Occipital lobe (tissue), 3 donors: ENCODE measurements at places on chromosomes 4 and X. TPM values are rescaled to one million over a fixed set of nuclear protein-coding genes. Genes with fewer than 3 reads are reported as not detected.

The NXF2 gene
- total RNA-seq, result not detected

DNA sequence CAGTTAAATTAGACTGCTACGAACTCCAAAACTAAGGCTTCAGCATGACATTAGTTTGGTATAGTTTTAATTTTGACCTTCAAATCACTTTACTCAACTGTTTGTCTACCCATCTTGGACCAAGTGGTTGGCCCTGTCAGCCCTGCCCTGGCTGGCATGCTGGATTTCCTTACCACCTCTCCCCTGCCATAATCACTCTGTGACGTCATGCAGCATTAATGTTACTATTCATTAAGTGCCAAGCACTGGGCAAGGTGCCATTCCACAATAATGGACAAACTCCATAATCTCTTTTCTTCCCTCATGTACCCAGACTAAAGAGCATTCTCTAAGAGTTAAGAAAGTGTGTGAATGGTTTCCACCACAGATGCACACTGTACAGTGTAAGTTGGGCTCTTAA, 277.0 kb upstream of the INTU start:
- no peak for DNase-seq

DNA sequence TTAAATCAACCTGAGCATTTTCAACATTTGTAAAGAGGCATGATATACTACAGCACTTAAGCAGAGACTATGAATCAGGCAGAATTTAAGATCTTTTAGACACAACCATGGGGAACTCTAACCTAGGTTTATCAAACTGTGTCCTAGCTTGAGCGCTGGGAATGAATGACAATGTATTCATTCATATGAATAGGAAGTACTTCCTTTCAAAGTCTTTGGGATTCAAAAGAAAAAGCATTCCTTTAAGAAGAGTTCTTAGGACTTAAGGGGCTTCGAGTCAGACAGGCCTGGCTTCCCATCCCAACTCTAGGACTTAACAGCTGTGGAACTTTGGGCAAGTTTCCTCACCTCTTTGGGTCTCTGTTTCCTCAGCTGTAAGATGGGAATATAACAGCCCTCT, 104.6 kb downstream of the ANAPC4 start:
- DNase-seq, result no peak

The MSX1 gene
- 3.0 TPM for total RNA-seq

- DNase-seq, result no peak
These were observed 7.3 kb downstream of the NAP1L5 start for GRCh38 chr4:88690355-88690754.

- DNase-seq, result no peak
These were observed 24.8 kb upstream of the GATB start for GRCh38 chr4:151785484-151786157.

The ODAPH gene
- total RNA-seq, result not detected

DNA sequence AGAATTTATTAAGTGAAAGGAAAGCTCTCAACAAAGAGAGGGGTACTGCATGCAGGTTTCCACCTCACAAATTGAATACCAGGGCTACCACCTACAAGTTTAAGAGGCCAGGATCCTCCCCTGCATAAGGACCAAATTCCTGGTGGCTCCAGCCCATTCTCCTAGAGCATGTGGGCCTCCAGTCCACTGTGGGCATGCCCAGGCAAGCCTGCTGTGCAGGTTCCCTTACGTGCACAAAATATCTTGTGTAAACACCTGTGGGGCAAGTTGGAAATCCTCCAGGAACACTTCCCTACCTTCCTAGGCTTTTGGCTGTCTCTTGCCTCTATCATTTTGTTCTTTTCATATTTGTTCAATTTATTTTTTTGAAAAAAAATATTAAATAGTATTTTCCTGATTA, 724.3 kb downstream of the ARAP2 start:
- no peak for DNase-seq

DNA sequence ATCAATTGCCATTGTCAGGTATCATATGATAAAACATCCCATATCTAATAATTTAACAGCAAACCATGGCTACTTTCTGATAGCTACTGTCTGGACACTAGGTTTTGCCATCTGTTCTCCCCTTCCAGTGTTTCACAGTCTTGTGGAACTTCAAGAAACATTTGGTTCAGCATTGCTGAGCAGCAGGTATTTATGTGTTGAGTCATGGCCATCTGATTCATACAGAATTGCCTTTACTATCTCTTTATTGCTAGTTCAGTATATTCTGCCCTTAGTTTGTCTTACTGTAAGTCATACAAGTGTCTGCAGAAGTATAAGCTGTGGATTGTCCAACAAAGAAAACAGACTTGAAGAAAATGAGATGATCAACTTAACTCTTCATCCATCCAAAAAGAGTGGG, 7.0 kb downstream of the NPY5R start:
- no peak for DNase-seq

- DNase-seq, result no peak
These were observed 47.0 kb downstream of the ASMT start for GRCh38 chrX:1661922-1662221.

The APLN gene
- 2.7 TPM for total RNA-seq

The TMEM35A gene
- total RNA-seq, result 66.4 TPM
